NCI-H1930 (cell line): ENCODE measurements at places on chromosomes 12 and 14.

GRCh38 chr14:51657762-51658161 lies 6.1 kb downstream of the FRMD6 start:
- no peak for DNase-seq

DNA sequence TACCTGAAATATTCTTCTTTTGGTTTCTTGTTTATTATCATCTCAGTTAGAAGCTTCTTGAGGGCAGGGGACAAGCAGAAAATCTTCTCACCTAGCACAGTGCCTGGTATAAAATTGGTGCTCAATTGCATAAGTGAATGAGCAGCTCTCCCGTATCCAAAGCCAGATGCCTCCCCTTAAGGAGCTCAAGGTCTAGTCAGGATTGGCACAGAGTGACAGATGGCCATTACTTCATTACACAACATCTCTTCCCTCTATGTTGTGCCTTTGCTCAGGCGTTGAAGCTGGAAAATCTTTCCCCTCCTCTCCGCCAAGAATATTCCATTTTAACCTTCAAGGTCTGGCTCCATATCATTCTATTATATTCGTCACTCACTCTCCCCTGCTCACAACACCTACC lies 3.6 kb downstream of the SLC4A8 start:
- DNase-seq, result no peak

DNA sequence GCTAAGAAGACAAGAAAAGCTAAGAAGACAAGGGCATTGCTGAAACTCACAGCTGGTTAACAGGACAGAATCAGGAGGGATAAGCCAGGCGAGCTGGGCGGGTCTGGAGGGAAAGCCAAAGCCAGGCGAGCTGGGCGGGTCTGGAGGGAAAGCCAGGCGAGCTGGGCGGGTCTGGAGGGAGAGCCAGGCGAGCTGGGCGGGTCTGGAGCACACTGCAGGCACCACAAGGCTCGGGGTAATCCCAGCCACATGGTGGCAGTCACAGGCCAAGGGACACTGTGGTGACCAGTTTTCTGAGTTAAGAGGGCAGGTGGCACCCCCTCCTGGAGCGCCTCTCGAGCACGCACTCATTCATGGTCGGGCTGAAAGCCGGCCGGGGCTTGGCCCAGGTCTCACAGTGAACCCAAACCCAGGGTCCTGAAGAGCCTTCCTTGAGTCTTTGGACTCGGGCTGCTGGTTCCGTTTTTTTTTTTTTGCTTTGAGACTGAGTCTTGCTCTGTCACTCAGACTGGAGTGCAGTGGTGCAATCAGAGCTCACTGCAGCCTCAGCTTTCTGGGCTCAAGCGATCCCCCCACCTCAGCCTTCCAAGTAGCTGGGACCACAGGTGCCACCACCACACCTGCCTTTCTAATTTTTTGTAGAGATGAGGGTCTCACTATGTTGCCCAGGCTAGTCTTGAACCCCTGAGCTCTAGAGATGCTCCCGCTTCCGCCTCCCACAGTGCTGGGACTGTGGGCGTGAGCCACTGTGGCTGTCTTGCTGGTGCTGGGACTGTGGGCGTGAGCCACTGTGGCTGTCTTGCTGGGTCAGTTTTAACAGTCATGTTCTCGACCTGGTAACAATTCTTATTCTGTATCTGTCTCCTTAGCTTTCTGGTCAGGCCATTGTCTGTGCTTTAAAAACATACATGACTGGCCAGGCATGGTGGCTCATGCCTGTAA lies 40.2 kb downstream of the HSP90AA1 start:
- DNase-seq, result peak; percentile 47

DNA sequence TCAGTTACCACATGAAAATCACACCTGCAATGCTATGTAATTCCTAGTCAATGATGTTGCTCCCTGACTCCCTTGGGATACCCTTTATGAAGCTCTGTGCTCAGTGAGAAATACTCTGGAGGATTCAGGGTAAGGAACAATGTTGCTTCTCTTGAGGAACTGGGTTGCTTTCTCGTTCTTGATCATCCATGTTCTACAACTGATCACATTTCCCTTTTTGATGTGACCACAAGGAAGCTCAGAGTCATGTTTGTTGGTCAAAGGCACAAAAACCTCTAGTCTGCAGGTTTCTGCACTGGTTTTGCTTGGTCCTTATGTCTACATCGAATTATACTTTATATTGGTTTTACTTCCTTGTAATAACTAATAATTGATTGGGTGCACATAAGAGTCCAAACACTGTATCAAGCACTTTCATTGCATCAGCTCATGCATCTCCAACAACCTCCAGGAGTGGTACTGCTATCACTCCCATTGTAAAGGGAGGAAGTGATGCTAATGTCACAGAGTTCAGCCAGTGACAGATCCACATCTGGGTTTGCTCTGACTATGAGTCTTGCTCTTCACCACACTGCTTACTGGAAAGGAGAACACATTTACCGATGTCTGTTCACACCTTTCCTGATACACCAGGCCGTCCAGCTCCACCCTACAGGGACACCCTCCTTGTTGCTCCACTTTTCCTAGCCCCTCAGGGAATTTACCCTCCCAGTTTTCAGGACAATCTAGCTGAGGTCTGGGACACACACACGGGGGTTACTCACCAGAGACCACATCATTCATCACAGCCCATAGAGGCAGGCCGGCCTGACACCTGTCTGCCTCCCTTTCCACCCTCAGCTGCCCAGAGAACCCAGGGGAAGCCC lies 41.0 kb downstream of the CMKLR1 start:
- no peak for DNase-seq

- DNase-seq, result no peak
Observed at GRCh38 chr14:49036984-49037516, 549.1 kb downstream of the RPS29 start.

- DNase-seq, result peak; percentile 67
Observed at GRCh38 chr12:55619354-55620138, 17.1 kb upstream of the OR10P1 start.

GRCh38 chr12:105705765-105706164 lies 375.3 kb downstream of the C12orf75 start:
- DNase-seq, result peak; percentile 21

- no peak for DNase-seq
Observed at GRCh38 chr12:117090816-117091711, 8.2 kb downstream of the TESC start.

- DNase-seq, result no peak
Observed at GRCh38 chr12:88408823-88409222, 171.4 kb downstream of the KITLG start.
